Activated effector memory CD4-positive, alpha-beta T cell treated with anti-CD3 and anti-CD28 coated beads, Interleukin-2, amount 50 U/mL, for 16 hours (primary cell): ENCODE measurements at places on chromosomes 11 and 22.

DNA sequence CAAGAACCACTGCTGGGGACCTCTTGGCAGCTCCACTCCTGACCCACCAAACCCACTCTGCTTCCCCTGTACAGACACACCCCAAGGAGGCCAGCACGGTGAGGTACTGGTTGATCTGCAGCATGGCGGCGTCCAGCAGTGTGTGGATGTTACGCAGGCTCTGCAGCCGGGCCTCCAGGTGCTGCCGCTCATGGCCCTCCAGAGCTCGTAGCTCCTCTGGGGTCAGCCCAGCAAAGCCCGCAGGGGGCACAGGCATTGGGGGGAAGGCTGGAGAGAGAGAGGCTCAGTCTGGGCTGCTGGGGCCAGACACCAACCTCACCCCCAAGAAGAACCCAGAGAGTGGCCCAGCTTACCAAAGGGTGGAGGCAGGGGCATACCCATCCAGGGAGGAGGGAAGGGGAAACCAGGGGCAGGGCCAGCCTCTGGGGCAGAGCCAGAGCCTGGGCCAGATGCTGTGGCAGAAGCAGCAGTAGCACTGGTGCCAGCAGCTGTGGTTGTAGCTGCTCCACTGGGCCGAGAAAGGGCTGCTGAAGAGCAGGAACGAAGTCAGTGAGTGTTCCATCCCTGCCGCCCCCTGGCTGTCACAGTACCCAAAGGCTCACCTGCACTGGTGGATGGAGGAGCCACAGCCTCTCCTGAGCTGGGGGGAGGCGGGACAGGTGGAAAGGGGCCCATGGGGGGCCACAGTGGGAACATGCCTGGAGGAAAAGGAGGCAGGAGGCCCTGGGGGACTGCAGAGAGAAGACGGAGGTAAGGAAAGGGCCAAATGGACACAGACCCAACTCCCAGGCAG lies 4.5 kb downstream of the SYVN1 start:
- no peak for DNase-seq

- DNase-seq, result no peak
Observed at GRCh38 chr11:103851166-103851651, 185.2 kb upstream of the DDI1 start.

GRCh38 chr11:27468995-27469695 lies 3.4 kb downstream of the LGR4 start:
- no peak for DNase-seq

DNA sequence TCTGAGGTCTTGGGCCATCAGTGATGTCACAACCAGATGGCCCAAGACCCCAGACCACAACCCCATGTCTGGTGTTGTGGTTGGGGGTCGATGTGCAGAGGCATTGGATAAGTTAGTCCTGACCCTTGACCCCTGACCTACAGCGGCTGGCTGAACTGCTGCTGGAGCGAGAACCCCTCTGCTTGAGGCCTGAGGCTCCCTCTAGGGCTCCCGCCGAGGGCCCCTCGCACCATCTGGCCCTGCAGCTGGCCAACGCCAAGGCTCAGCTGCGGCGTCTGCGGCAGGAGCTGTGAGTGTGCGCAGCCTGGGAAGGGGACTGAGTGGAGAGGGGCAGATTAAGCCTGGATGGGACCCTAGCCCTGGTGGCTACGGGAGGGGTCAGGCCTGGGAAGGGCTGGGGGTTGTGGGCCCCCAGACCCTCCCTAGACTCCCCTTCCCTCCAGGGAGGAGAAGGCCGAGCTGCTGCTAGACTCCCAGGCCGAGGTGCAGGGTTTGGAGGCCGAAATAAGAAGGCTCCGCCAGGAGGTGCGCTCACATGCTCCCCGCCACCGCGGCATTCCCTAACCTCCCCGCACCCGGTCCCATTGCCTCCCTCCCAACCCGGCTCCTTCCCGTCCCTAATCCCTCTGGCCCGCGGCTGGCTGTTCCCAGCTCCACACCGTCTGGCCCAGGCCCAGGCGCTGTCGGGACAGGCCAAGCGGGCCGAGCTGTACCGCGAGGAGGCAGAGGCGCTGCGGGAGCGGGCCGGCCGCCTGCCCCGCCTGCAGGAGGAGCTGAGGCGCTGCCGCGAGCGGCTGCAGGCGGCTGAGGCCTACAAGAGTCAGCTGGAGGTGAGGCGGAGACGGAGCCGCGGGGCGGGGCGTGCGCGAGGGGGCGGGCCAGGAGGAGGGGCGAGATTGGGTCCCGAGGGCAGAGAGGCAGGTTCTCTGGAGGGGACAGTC lies 2.1 kb downstream of the CCDC88B start:
- peak; percentile 95 for DNase-seq

DNA sequence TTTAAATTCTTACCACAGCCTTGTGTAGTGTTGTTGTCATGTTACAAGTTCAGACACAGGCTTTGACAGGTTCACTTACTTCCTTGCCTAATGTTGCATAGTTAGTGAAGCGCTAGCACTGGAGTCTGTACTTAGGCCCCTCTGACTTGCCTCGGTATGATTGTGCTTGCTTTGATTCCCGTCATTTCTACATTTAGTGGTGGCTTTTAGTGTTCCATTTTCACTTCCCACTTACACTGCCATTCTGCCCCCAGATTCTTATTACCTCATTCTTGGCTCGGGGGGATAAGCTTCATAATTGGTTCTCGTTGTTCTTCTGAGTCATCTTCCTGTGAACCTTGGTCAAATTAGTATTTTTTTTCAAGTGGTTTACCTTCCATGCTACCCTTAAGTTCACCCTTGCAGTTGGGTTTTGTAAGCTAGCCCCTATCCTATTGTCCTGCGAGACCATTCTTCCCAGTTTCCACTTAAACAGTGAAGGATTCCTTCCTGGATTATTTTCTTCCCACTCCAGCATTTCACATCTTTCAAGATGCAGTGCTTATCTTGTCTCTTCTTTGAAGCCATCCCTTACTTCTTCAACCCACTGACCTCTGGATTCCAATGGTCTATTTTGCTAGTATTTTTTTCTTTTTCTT lies 68.7 kb downstream of the DDX10 start:
- DNase-seq, result peak; percentile 64

- DNase-seq, result no peak
Observed at GRCh38 chr11:31397239-31397834, 27.7 kb downstream of the DNAJC24 start.

DNA sequence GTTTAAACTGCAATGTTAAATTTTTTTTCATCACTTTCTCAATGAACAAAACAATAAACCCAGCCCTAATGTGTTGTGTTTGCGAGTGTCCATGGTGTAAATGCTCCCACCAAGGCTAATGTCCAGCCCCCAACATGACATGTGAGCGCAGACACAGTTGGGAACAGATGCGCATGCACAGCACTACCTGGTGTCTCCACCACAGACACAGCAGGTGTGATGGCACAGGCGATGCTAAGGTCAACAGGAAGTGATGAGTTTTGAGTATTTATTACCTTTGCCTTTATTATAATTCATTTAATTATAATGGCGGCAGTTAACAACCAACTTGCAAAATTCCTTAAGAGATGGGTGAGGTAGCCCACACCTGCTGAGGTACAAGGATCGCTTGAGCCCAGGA lies 42.9 kb downstream of the MICAL3 start:
- no peak for DNase-seq

- no peak for DNase-seq
Observed at GRCh38 chr11:111514216-111515031, at the start of gene HOATZ. TSS of gene HOATZ (plus strand) at chr11:111514778. CDS start at chr11:111514785, 7 bp downstream.

GRCh38 chr22:30232716-30233218 lies 13.8 kb downstream of the LIF start:
- no peak for DNase-seq

GRCh38 chr11:123434262-123434661 lies 4.2 kb downstream of the GRAMD1B start:
- DNase-seq, result no peak

DNA sequence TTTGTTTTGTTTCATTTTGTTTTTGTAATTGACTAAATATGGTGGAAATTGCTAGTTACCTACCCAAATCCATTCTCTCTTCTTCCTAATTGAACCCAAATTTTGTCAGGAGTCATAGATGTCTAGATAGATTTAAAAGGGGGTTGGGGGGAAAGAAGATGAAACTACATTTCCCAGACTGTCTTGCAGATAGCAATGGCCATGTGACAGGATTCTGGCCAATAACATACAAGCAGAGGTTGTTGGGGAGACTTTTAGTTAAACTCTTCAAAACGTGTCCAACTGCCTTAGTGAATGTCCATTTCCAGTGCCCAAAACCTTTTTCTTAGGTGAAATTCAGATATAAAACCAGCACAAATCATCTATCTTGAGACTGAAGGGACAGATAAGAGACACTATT lies 583.9 kb upstream of the API5 start:
- DNase-seq, result no peak

GRCh38 chr11:30316237-30316636 lies 6.7 kb upstream of the ARL14EP start:
- DNase-seq, result no peak

DNA sequence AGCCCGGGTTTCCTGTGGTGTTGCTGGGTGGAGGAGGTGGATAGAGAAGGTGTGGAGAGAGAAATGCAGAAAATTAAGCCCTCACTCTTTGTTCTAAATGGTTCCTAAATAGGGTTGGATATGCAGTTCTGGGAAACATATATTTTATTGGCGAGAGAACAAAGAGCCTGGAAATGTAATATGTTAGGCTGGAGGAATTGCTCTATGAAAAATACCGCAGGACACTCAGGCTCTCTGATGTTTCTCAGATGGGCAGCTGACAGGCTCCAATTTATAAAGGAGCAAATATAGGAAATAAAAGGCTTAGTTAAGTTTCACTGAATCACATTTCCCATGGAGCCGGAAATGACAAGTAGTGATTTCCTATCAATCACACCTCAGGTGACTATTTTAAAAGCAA lies 428.0 kb downstream of the TMEM135 start:
- no peak for DNase-seq

- no peak for DNase-seq
Observed at GRCh38 chr11:41866525-41866924, 407.1 kb upstream of the LRRC4C start.

DNA sequence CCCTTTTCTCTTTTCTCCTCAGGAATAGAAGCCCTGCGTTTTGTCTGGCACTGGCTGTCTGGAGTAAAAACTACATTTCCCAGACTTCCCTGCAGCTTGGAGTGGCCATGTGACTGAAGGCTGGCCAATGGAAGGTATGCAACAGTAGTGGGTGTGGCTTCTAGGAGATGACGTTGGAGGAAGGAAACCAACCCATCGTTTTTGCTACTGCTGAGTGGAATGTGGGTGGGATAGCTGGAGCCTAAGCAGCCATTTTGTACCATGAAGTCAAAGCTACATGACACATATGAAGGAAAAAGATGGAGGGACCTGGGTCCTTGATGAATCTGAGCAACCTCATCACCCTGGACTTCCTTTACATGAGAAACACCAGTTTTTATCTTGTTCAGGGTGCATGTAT lies 19.6 kb downstream of the FGF3 start:
- no peak for DNase-seq

- no peak for DNase-seq
Observed at GRCh38 chr11:10322401-10322800, 17.5 kb downstream of the ADM start.

GRCh38 chr11:35486446-35486845 lies 39.0 kb downstream of the PAMR1 start:
- DNase-seq, result no peak

GRCh38 chr11:46253258-46254132 lies 24.0 kb upstream of the CREB3L1 start:
- peak; percentile 60 for DNase-seq

- no peak for DNase-seq
Observed at GRCh38 chr11:75087319-75088305, 9.1 kb downstream of the OR2AT4 start.

- DNase-seq, result no peak
Observed at GRCh38 chr22:44621401-44622146, 80.4 kb upstream of the PRR5 start.

DNA sequence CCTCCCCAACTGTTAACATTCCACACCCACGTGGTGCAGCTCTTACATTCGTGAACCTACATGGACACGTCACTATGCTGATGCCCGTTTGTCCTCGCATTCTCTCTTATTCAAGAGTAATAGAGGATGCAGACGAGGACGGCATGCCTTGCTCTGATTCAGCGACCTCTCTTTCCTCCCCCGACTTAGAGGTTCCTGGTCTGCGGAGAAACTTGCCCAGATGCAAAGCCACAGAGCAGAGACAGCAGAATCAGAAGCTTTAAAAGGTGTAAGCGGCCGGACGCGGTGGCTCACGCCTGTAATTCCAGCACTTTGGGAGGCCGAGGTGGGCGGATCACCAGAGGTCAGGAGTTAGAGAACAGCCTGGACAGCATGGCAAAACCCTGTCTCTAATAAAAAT lies 288.0 kb downstream of the NTM start:
- no peak for DNase-seq

- no peak for DNase-seq
Observed at GRCh38 chr11:12249590-12250260, 127.6 kb upstream of the PARVA start.

DNA sequence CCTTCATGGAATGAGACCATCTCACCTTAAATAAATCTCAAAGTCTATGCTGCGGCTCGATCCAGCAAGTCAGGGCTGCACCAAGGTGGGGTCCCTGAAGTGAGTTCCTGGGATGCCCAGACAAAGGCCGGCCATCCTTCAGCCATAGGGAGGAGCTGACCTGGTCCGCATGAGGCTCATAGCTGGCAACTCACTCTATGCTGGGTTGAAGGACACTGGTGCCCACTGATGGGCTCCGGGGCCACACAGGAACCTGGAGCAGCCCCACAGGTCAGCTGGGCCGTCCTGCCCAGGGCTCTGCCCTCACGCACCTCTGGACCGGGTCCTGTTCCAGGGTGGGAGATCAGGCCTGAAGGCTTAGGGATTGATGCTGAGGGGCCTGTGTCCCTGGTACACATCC lies 1339.3 kb downstream of the TBC1D22A start:
- DNase-seq, result peak; percentile 57

GRCh38 chr11:18091731-18092130 lies 14.2 kb downstream of the SAAL1 start:
- no peak for DNase-seq

DNA sequence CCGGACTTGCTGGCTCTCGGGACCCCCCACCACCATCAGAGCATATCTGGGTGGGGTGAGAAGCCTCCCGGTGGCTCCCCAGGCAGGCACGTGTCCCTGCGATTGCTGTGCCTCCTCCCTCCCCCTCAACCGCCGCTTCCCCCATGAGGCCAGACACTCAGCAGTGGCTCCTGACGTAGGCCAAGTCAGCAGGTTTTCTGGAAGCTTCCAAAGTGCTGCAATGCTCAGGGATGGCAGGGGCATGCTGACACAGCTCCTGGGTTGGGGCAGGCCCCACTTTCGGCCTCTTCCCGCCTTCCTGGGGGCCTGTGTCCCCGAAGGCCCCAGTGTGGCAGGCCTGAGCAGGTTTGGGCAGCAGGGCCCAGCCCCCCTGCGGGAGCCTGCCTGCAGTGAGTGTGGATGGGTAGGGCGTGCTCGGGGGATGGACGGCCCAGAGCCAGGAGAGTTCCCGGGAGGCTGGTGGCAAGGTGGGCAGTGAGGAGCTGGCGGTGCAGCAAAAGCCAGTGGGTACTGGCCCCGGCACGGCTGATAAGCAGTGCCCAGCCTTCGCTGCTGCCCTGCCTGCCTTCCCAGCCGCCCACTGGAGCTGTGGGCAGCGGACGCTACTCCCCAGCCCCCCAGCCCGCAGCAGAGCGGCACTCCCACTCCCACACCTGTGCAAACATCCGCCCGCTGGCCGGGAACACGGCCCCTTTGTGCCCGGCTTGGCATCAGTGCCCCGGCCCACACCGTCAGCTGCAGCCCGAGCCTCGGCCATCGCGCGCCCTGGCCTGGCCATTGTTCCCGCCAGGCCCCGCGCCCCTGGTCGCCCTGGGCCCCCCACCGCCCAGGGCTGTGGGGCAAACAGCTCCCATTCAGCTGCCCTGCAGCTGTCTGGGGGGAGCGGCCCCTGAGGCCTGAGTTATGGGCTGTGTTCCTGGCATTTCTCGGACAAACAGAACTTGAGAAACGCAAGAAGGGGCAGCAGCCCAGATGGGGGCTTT lies 125.0 kb downstream of the KCNQ1OT1 start:
- peak; percentile 61 for DNase-seq

- no peak for DNase-seq
Observed at GRCh38 chr11:35907648-35908431, 36.0 kb upstream of the LDLRAD3 start.
